Activated CD4-positive, alpha-beta T cell treated with anti-CD3 and anti-CD28 coated beads for 4 hours (primary cell): ENCODE measurements at places on chromosomes 5 and 9.

DNA sequence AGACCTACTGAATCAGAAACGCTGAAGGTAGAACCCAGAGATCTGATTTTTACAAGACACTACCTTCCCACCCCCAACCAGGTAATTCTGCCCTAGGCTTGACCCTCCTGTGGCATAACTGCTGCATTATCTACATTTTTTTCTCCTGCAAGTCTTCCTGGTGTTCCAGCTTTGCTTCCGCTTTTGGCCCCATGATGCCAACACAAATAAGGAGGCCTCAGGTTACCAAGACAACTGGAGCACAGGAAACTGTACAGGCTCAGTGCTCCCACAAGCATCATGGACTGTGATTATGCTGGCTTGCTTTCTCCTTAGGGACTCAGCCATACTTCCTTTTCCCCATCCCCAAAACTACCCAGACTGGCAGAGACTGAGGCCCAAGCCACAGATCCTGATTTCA, 6.6 kb upstream of the MSMP start:
- DNase-seq = no peak

GRCh38 chr9:97895211-97895610, 27.1 kb downstream of the TRMO start:
- no peak for DNase-seq

DNA sequence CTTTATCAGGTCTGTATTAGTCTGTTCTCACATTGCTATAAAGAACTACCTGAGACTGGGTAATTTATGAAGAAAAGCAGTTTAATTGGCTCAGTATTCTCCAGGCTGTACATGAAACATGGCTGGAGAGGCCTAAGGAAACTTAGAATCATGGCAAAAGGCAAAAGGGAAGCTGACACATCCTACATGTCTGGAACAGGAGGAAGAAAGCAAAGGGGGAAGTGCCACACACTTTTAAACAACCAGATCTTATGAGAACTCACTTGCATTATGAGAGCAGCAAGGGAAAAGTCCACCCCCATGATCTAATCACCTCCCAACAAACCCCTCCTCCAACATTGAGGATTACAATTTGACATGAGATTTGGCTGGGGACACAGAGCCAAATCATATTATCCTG, 132.1 kb downstream of the PCSK1 start:
- no peak for DNase-seq

DNA sequence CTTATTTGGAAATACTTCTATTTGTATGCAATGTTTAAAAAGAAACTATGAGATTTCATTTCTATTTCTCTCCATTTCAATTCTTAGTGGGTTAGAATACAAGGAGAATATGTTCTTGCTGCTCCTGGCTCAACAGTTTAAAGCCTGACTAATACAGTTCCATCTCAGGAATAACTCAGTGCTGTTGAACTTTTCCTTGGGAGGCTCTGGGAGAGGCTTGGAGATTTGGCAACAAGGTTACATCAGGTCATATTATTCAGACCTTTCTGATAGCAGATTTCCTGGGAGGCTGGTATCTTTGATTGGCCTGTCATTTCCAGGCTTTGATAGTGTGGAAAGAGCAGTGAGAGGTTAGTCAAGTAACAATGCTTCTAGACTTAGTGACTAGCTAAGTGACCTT, 481.7 kb upstream of the KLF4 start:
- DNase-seq = no peak
